ENCODE measurements at places on chromosomes 1 and 21.

DNA sequence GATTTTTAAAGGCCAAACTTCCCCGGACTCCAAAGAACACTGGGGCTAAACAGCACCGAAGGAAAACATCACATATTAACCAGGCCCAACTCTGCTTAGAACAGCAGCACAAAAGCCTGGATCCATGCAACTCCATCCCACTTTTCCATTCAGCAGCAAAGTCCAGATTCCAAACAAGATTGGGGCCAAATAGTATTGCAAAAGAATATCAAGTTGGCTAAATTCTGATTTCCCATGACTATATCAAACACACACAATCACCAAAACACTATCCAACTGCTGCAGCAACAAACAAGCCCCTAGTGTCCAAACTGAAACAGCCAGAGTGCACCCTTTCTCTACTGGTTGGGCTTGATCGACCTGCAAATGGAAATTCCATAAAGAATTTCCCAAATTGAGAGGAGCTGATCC is 19.4 kb upstream of the TMEM125 start:
- DNase-seq, result no peak

GRCh38 chr1:10424651-10425050 is 5.6 kb upstream of the CENPS start:
- DNase-seq, result no peak

DNA sequence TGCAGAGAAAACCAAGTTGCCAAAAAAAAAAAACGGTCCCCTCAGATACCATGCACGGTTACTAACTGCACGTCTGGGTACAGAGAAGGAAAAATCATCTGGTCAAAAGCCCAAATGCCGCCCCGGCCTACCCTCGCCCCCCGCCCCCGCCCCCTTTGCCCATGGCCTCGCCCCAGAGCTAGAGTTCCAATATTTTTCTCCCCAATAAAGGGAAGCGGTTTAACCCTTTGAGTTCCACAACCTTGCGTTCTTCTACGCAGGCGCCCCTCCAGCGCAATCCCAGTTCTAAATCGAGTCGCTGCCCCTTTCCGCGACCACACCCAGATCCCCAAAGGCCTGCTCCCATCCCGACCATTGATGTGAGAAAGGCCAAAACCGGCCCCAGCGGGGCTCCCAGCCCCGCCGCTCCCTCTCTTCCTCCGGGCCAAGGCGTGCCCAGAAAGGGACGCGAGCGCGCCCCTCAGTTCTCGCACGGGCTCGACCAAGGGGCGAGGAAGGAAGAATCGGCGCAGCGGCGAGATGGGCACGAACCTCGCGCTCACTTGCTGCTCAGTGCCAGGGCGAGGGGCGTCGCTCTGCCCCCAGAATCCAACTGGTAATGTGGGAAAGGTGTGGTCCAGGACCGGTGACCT is 797 bp downstream of the WDR47 start:
- no peak for DNase-seq

DNA sequence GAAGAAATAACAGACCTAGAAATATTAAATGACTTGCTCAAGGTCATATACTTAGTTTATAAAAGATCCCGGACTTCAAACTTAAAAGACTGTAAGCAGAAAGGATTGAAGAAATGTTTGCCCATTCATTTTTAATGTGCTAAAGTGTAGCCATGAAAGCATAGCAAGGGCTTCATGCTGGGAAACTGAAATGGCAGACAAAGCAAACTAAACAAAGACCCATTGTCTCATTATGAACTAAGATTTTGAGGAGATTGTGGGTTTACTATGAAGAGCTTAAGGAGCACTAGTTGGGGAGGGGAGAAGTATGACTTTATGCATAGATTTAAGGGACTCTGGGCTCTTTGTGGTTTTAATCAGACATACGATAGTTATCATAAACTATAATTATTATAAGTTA is 26.3 kb downstream of the ADAMTS1 start:
- no peak for DNase-seq

- no peak for DNase-seq
Observed at GRCh38 chr1:79117376-79117775, 110.8 kb upstream of the ADGRL4 start.

- DNase-seq, result peak; percentile 32
Observed at GRCh38 chr1:112956544-112957132, 642 bp upstream of the SLC16A1 start.

DNA sequence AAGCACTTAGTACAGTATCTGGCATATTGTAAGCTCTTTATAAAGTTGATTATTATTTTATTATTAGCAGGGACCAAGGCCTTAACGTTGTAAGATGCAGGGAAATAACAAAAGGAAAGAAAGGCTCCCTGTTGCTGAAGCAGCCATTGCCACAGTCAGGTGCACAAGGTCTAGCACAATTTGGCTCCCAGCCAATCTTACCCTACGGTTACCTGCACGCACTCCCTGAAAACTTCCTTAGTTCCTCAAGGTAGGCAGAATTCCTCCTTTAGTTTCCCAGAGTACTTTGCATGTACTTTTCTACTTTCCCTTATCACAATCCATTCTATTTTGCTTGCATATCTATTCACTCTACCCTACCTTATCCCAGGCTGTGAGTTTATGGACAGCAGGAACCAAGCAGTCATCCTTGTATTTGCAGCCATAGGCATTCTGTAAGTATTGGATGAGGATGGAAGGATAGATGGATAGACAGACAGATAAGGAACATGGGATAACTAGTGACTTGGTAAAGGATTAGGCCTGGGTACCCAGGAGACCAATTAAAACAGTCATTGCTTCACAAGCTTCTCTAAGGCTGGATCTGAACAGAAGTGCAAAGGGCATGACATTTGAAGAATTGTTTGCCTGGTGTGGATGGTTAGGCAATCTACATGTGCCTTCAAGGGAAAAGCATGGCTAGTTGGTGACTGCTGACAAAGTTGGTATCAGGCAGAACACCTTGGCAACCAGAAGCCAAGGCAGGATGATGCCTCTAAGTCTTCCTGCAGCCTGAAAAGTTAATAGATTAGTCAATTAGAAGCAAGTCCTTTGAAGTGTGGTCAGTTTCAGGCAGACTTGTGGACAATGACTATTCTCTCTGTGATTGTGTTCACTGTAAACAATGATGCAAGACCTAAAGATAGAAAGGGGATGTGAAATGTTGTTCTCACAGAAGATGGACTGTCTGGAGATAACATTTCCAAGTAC is 20.8 kb upstream of the JAK1 start:
- DNase-seq, result no peak

DNA sequence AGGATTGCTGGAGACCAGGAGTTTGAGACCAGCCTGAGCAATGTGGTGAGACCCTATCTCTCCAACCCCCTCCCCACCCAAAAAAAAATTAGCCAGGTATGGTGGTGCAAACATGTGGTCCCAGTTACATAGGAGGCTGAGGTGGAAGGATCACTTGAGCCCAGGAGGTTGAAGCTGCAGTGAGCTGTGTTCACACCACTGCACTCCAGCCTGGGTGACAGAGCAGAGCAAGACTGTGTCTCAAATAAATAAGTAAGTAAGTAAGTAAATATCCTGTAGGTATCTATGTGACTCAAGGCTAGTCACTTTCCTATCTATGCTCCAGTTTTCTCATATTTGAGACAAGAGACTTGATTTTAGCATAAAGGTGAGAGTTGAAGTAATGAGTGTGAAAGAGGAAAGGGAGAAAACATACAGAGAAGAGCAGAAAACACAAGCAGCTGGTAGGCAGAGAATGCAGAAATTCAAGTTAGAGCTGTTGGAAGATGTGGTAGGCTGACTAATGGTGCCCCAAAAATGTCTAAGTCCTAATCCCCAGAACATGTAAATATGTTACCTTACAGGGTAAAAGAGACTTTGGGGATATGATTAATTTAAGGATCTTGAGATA is 7.5 kb downstream of the PPP1R12B start:
- no peak for DNase-seq

- peak; percentile 66 for DNase-seq
Observed at GRCh38 chr1:19582318-19582717, 61.8 kb upstream of the NBL1 start.

DNA sequence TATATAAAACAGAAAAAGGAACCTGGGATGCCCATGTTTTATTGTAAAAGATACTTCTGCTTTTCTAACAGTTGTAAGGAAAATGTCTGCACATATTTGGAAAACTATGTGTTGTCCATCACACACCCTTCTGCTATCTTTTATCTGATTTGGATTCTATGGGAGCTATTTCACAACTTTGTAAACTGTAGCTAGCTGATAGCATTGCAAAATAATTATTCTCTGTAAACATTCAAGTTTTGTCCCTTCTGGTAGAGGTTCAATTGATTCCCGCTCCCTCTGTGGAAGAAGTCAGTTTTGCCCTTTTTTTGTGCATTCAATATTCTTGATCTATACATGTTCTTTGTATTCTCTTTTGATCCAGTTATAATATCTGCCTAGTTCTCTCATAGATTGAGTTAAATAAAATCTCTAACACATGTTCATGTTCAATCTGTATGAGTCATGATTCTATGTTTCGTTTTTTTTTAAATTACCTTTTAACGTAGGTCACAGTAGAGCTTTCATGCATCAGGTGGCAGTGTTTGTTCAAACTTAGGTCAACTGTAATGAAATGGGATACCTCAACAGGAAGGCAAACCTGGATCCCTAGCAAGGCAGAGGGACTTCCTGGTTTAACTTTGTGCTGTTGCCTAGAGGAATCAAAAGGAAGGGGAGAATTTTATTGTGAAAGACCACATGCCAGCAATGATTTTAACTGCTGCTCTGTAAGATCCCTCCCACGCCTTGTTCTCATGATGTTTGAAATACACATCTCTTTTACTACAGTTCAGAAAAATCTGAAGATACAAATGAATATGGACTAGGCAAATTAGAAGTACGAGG is 26.0 kb upstream of the BCL9 start:
- no peak for DNase-seq

- no peak for DNase-seq
Observed at GRCh38 chr1:89706700-89707012, 73.7 kb downstream of the LRRC8C start.

GRCh38 chr1:35390600-35391494 is 122.3 kb downstream of the ZMYM4 start:
- no peak for DNase-seq

- DNase-seq, result no peak
Observed at GRCh38 chr1:155080312-155081228, 1.9 kb downstream of the EFNA3 start.

- no peak for DNase-seq
Observed at GRCh38 chr1:158103861-158104522, 76.7 kb upstream of the CD1D start.

- no peak for DNase-seq
Observed at GRCh38 chr21:41052820-41053555, 115.0 kb upstream of the BACE2 start.

DNA sequence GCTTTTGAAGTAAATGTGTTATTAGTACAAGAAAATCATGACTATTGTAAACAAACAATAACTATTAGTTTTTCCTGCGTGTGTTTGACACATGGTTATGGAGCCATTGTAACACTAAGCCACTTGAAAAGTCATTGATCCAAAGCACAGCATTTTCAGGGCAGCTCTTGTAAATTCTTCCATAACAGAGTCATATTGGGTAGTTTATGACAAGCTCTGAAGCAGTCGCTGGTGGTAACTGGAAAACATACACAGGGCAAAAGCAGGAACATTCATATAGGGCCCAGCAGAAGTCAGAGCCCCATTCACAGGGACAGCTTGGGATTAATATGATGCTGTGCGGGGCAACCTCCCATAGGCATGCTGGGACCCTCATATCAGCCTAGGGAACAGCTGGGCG is 483.2 kb upstream of the PTBP2 start:
- no peak for DNase-seq

DNA sequence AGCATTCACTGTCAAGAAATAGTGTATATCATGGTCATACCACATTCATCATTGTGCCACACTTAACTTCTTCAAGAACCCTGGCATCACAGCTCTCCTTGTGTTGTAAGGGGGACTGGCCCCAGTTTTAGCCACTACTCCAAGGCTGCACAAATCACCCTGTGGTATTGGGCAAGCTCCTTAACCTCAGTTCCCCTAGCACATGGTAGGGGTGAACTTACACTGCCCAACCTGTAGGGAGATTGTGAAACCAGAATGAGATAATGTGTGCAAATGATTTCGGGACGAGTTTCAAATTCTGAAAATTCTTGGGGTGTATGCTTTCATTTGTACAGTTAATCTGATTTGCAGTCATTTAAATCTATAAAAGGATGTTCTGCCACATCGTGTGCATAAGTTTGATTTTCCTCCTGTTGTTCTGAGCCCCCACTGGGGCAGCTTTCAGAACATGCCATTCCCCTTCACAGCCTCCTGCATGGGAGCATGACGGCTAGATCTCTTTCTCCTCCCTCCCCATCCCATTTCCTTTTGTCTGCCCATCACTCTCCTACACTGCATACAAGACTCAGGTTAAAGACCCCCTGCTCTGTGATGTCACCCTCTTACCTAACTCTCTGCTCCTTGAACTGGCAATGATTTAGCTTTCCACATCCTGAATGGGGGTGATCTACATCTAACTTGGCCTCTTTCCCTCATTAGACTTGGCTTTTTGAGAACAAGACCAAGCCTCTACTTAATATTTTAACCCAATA is 290.3 kb downstream of the CHRM3 start:
- no peak for DNase-seq

- no peak for DNase-seq
Observed at GRCh38 chr1:158286941-158287346, 2.8 kb upstream of the CD1C start.

DNA sequence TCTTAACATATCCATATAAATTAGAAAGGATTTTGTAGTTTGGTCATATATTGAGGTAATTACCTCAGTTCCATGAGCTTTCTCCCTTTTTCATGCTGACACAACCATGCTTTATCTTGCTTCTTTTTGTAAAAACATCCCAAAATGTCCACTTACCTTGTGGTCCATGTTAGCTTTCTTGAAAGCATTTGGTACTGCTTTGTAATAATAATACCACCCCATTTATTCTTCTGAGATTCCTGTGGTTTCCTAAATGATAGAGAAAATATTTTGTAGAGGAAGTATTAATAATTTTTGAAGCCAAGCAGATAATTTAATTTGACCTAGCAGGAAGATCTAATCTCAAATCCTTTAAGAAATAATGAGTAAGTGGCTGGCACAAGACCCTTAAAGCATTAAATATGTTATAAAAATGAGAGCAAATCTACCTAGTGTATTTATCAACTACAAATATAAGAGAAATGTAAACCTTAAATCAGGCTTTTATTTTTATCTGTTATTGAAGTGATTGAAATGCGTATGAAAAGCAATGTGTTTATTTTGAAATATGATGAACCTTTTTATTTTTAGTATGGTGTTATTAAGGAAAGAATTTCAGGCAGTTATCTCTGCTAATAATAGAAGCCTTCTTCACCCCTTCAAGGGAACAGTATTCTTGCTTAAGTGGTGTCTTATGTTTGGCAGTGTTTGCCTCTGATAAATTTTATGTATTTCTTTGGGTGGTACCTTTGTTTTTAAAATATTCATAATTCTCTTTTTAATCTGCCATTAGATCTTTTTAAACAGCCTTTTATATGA is 9.2 kb downstream of the PRKAA2 start:
- DNase-seq, result no peak

GRCh38 chr1:23915466-23915865 is 2.3 kb upstream of the CNR2 start:
- no peak for DNase-seq

- no peak for DNase-seq
Observed at GRCh38 chr1:91018006-91018405, 3.8 kb downstream of the ZNF644 start.
